ENCODE measurements at places on chromosomes 7 and 10.

DNA sequence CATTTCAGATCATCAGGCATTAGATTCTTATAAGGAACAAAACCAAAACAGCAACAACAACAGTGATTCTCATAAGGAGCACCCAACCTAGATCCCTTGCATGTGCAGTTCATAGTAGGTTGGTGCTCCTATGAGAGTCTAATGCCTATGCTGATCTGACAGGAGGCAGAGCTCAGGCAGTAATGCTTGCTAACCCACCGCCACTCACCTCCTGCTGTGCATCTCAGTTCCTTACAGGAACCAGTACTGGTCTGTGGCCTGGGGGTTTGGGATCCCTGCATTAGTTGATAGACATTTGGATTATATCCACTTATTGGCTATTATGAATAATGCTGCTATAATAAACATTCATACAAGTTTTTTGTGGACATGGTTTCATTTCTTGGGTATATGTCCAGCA is 14.0 kb downstream of the MKLN1 start:
- no peak for DNase-seq

- no peak for DNase-seq
Observed at GRCh38 chr7:107993891-107994291, 9.1 kb downstream of the LAMB1 start.

GRCh38 chr10:125072794-125073193 is 87.6 kb downstream of the CTBP2 start:
- no peak for DNase-seq

DNA sequence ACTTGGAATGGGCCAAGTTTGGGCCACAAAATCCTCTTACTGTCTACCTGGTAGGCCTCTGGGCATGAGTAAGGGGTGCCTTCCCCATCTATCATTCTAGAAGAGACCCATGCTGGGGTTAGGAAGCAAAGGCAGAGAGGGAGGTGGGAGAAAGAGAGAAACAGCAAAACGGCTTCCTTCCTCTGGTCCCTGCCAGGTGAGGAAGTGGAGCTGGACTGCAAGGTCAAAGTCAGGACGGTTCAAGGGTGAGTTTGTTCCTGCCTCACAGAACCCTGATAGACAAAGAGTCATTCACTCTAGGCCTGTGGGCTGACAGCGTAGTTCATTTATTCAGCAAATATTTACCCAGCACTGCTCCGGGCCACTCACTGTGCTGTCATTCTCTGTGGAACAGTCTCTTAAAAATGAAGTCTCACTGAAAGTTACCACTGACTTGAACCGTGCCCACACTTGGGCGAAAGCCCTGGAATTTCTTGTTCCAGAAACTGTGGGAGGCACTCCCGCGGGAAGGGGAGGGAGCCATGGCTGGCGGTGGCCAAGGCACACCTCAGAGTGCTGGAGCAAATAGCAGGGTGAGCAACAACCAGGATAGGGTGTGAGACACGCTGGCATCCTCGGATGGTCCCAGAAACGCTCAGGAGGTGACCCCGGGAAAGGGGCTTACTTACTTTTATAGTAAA is 26.2 kb upstream of the ECHDC3 start:
- no peak for DNase-seq

- no peak for DNase-seq
Observed at GRCh38 chr10:1477578-1477977, 259.7 kb downstream of the ADARB2 start.

- DNase-seq: no peak
Observed at GRCh38 chr7:47300472-47301104, 281.3 kb downstream of the TNS3 start.

- no peak for DNase-seq
Observed at GRCh38 chr7:75888464-75889222, 9.8 kb downstream of the RHBDD2 start.

DNA sequence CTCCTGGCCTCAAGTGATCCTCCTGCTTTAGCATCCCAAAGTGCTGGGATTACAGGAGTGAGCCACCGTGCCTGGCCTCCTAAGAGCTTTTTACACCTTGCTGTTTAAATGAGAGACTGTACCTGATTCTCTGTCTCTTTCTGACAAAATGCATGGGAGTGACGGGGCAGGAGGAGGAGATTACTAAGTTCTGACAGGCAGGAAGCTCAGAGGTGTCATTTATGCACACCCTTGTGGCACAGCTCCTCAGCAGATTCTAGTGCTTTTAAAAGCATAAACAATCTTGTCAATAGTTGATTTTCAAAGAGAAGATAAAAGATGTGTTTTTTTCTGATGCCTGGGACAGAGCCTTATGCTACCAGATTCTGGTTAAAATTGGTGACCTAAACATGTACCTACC is 39.7 kb upstream of the STEAP4 start:
- DNase-seq: no peak

DNA sequence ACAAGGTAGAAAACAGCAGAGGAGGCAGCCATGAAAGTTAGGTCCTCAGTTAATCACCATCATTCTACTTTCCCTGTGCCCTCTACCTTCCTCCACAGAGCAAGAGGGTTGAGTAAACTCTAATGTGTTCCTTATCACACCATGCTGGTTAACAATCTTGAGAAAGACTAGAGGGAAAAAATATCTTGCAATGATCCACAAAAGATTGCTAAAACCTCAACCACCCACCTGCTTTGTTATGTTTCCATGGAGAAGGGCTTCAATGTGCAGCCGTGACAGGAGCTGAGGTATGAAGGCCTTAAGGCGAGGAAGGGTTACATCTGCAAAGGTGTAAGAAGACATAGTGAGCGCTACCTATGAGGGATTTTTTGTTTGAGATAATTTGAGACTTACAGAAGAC is 103.9 kb downstream of the IDE start:
- DNase-seq: no peak
